Activated T-cell treated with anti-CD3 and anti-CD28 coated beads, Interleukin-2, amount 50 U/mL, for 48 hours (primary cell): ENCODE measurements at places on chromosomes 4 and X.

DNA sequence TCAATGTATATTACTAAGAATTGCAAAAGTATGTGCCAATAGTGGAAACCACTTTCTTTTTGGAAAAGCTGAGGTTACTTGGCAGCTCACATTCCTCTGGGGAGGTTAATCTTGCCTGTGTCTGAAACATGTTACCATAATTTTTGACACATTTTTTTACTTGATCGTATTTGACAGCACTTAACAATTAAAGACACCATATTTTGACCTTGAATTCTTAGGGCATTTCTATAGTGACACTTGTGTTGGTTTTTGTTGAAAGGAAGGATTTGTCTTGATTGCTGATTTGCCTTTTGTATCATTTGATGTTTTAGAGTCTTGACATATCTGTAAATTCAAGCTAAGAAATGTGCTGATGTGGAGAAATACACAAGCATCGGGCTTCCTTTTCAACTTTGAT lies 2135.5 kb downstream of the PCDH7 start:
- no peak for DNase-seq

- no peak for DNase-seq
These were observed 440.0 kb upstream of the IGFBP7 start for GRCh38 chr4:57550198-57550597.

- DNase-seq, result no peak
These were observed 179.1 kb downstream of the GC start for GRCh38 chr4:71604785-71605184.

DNA sequence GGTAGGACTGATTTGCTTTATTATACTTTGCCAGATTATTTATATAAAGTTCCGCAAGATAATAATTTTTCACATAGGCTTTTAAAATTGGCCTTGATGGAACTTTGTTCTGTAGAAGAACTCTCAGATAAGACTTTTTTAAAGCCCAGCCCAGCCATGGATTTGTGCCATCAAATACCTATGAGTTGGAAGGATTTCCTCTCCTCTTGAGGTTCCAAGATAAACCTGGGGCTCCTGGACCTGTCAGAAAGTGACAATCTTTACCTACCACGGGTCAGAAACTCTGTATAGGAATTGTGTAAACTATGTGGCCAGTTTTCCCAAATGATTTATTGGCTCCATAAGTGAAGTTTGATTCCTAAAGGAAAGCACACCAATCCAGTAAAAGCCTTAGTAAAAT lies 271.9 kb upstream of the GRID2 start:
- DNase-seq, result no peak

DNA sequence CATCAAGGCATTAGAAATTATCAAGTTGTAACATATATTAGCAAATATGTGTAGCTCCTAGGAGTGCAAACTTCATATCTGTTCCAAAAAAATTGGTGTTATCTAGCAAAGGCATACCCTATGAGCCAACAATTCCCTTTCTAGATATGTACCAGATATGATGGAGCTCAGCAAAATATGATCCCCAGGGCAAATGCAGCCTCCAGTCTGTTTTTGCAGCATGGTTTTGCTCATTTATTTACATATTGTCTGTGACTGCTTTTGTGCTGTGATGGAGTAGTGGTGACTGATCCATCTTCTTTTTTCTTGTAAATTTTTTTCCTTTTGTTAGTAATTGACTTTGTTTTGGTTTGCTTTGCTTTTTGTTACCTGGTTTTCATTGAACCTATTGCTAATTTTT lies 41.0 kb downstream of the CEP135 start:
- DNase-seq, result no peak

DNA sequence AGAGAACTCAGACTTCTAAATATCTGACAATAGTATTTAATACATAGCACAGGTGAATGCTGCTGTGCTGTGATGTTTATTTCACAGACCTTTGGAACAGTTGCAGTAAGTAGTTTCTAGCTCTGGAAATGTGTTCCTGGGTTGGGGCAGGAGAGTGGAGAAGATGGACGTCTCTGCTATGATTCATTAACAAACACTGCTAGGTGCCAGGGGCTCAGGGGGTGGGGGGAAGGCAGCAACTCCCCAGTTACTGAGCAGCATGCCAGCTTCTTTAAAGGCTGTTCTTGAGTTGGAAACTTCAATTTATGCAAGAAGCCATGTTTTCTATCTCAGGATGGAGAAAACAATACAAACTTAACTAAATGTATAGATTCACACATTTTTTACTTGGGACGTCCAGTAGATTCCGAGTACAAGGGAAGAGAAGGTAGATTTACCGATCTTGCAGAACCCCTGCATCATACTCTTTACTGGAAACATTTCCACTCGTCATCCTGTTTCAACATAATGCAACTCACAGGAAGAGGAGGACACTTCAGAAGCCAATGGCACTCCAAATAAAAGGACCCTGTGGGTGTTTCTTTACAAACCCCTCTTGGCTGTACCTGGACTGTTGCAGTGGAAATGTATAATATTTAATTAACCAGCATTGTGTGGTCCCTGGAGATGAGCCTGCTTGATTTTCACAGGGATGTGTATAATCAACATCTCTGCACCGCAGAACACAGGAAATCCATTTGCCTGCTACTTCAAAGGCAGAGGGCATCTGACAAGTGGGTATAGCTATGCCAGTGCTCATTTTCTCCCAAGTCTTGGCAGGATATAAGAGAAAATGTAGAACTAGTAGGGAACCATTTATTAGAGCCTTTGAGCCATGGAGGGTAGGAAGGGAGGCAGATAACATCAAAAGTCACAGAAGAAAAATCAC lies 171.4 kb downstream of the SH3KBP1 start:
- DNase-seq, result no peak

DNA sequence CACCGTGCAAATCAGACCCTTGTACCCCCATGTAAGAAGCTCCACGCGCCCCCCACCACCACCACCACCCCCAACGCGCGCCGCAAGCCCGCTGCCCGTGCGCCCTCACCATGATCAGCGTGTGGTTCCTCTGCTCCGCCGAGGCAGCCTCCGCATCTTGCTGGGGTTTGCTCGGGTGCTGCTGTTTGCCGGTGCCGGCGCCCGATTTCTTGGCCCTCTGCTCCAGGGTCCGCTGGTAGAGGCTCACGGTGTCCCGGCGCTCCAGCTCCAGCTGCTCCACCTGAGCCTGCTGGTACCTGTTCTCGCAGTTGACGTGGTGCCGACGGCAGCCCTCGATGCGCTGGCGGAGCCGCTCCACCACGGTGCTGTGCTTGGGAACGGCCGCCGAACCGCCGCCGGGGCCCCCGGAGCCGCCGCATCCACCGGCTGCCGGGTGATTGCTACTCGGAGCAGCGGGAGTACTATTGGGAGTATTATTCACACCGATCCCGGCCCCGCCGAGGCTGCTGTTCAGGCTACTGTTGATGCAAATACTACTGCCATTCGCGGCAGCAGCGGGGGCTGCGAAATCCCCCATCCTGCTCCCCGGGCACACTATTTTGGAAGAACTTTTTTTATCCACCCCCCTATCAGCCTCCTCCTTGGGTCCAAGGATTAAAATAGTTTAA lies 1.1 kb downstream of the MAML3 start:
- DNase-seq, result peak; percentile 59

GRCh38 chr4:78119698-78120097 lies 62.6 kb downstream of the FRAS1 start:
- no peak for DNase-seq
